Tibial artery (tissue), 4 donors: ENCODE measurements at places on chromosomes 2 and 18.

- DNase-seq = no peak
- H3K36me3 ChIP-seq = no peaks in the 10 kb centered on the region
- H3K4me1 ChIP-seq = peaks cover 8% of the 10 kb centered on the region
- no peak overlapping the region for H3K4me3 ChIP-seq
- H3K27me3 ChIP-seq = no peaks in the 10 kb centered on the region
These were observed 473.0 kb upstream of the TNP1 start for GRCh38 chr2:217332866-217333265.

DNA sequence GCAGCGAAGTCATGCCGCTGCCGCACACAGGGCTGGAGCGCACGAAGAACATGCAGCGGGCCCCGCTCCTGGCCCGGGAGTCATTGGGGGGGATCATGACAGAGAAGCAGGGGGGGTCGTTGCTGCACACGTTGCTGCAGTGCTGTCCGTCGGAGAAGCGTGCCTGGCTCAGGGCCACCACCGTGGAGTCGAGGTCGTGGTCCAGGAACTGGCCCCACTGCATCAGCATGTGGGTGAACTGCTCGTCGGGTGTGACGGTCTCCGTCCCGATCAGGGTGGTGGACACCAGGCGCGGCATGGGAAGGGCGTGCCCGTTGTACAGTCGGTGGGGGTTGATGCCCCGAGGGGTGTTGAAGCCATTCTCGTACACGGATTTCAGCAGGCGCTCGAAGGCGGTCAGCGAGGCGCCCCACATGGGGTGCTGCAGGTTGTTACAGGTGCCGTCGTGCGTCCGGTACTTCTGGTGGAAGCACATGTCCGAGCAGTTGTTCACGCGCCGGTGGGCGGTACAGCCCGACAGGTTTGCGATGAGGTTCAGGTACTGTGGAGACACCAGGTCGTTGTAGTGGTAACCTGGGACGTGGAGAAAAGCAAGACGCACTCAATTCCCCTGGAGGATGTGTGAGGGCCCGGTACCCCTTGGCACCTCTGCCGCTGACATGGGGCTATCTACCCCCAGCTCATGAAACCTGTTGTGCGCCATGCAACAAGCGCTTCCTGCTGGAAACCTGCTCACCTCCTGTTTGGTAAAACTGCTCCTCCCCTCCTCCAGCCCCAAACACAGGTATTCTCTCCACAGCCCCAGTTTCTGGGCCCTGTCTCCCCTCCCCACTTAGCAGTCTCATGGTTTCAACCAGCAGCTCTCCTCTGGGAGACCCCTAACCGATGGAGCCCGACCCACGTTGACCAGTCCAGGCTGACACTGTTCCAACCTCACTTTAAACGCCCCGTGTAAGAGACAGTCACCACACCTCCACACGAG lies 94.9 kb downstream of the PXDN start:
- no peak overlapping the region for H3K4me3 ChIP-seq
- H3K27me3 ChIP-seq = no peaks in the 10 kb centered on the region
- H3K4me1 ChIP-seq = peaks cover 51% of the 10 kb centered on the region
- H3K27ac ChIP-seq = peak overlapping the region; percentile 77
- DNase-seq = no peak
- peaks cover 40% of the 10 kb centered on the region for H3K36me3 ChIP-seq

DNA sequence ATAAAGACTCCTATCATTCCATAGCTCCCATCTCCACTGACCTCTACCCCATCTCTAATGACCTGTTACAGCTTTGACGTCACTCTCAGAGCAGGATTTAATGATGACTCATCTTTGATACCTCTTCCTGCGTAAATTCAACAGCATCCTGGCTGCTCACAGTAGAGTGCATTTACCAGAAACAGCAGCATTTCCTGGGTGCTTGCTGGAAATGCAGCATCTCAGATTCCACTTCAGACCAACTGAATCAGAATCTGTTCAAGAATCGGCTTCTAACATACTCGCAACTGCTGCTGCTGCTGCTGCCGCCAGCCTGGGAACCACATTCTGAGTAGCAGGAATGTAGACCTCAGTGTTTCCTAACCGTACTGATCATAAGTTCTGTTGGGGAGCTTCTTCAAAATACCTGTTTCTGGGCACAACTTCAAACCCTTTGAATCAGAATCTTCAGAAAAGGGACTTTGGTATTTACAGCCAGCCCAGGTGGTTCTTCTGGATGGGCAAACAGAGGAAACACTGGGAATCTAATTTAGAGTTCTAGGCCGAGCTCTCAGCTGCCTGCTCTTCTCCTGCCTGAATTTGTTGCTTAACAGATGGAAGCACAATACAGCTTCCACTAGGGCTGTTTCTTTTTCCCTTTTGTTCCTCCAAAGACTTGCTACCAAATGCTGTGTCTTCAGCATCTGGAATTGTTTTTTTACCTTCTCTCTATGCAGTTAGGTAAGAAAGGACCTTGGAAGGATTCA lies 241.4 kb downstream of the NCKAP5 start:
- H3K27ac ChIP-seq = no peak overlapping the region
- H3K36me3 ChIP-seq = no peaks in the 10 kb centered on the region
- H3K4me1 ChIP-seq = no peaks in the 10 kb centered on the region
- no peaks in the 10 kb centered on the region for H3K27me3 ChIP-seq
- no peak overlapping the region for H3K4me3 ChIP-seq

- no peak for DNase-seq
- H3K36me3 ChIP-seq = no peaks in the 10 kb centered on the region
- peaks cover 21% of the 10 kb centered on the region for H3K4me1 ChIP-seq
- H3K27ac ChIP-seq = peak overlapping the region; percentile 80
These were observed 34.9 kb downstream of the TEX44 start for GRCh38 chr2:231627384-231628120.

DNA sequence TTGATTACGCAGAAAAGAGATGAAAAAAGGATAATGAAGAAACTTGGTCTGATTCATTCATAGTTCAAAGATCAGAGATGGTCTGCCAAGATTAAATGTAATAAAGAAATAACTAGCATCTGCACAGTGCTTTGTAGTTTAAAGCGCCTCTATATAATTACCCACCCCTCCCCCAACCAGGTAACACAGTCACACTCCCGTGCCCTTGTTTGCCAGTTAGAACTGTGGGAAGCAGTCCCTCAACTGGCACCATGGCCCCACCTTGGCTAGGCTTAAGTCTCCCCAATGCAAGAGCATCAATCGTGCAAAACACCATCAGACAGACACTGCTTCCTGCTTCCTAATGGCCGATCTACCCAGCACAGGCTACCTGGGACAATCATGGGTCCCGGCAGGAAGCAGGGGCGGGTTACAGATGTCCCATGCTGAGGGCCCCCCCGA lies 11.6 kb downstream of the ADCY3 start:
- H3K36me3 ChIP-seq = no peaks in the 10 kb centered on the region
- H3K4me1 ChIP-seq = peaks cover 6% of the 10 kb centered on the region
- H3K27me3 ChIP-seq = no peaks in the 10 kb centered on the region
- DNase-seq = no peak
- H3K27ac ChIP-seq = no peak overlapping the region
- H3K4me3 ChIP-seq = no peak overlapping the region

- H3K4me1 ChIP-seq = peaks cover 14% of the 10 kb centered on the region
- no peak overlapping the region for H3K27ac ChIP-seq
- H3K36me3 ChIP-seq = peaks cover 39% of the 10 kb centered on the region
These were observed 7.3 kb downstream of the COQ10B start for GRCh38 chr2:197460649-197461048.
